Stimulated activated CD8-positive, alpha-beta memory T cell treated with anti-CD3 and anti-CD28 coated beads, Interleukin-4, amount 100 ng/mL, for 48 hours (primary cell): ENCODE measurements at places on chromosomes 4 and X.
A peak's percentile ranks its signal among the peaks of the same experiment; 100 is the strongest.

- DNase-seq: no peak
Observed at GRCh38 chrX:117743469-117744251, 372.9 kb downstream of the KLHL13 start.

GRCh38 chrX:43559644-43560043 is 96.5 kb upstream of the MAOA start:
- peak; percentile 43 for DNase-seq

GRCh38 chrX:20452487-20452886 is 185.8 kb upstream of the RPS6KA3 start:
- no peak for DNase-seq

- DNase-seq: no peak
Observed at GRCh38 chrX:132592880-132593279, 104.0 kb upstream of the MBNL3 start.

- no peak for DNase-seq
Observed at GRCh38 chrX:16722481-16722880, 3.1 kb downstream of the SYAP1 start.

DNA sequence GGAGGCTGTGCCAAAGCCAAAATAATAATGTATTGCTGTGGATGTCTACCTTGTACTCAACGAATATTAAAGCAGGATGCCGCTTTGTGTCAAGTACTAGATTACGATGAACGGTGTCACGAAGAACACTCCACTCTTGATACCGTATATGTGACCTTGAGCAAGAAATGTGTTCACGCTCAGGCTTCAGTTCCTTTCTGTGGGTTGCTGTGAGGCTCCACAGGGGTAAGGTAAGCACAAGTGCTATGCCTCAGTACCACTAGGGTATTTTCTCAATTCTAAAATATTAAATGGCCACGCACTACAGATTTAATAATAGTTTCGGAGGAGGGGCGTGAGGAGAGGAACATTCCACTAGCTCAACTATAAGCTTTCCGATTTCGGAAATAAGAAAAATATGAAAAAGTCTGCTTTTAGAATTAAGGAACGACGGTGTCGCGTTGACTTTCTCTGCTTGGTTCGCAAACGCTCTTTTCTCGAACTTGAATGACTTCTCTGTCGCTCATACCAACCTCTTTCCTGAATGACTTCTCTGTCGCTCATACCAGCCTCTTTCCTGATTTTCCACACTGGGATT is 607 bp upstream of the SCOC start:
- DNase-seq: peak; percentile 34

GRCh38 chrX:67725471-67725870 is 181.7 kb downstream of the AR start:
- DNase-seq: no peak

DNA sequence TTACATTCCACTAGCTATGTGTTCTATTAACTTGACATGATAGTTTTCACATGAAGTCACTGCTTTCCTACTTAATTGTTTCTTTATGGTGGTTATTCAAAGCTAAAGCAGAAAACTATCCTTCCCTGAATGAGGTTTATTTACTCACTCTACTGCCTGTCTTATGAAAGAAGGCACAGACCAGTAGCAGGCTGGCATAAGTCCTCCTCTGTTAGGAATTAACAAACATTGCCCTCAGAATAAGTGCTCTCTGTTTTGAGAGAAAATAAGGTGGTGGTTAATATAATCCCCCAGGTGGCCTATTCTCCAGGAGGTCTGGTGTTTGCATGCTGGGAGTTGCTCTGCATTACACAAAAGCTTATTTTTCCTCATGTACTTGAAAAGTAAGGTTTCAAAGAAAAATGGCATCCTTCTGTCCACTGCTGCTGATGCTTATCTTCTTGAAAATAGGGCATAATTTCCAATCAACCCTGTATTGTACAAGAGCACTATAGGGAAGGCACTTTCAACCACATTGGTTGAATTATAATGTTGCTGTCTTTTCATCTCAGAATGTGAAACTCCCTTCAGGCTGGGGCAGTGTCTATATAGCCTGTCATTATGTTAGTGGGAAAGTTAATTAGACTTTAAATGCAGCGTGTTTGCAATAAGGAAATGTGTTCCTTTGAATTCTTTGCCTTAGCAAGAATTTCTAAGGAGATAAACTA is 119.7 kb upstream of the TBC1D9 start:
- DNase-seq: no peak

DNA sequence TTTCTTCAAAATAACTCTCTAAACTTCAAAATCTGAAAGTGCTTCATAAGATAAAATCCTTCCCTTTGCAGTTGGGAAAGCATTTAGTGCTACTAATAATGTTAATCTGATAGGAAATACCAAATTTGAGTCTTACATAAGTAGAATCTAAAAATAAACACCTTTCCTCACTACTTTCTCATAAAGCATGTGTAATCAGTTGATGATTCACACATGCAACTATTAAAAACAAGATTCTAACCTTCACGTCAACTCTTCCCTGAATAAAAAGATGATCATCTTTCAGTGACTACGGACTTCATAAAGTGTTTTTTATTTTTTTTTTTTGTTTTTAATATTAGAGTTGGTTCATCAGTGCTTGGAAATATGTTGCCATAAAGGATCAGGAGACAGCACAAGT is 172.6 kb downstream of the ACTRT1 start:
- no peak for DNase-seq

DNA sequence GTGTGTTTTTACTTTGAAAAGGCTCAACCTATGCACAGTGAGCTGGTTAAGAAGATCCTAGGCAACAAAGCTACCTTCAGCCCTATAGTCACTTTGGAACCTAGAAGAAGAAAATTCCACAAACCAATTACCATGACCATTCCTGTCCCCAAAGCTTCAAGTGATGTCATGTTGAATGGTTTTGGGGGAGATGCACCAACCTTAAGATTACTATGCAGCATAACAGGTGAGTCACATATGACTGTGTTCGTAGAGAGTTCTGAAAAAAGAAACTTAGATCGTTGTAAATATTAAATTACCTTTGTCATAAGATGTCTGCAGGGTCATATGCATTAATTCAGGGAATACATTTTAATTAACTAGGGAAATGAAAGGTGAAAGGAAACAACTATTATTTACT is 287.1 kb downstream of the ANK2 start:
- DNase-seq: no peak

GRCh38 chrX:39580043-39580442 is 517.7 kb downstream of the BCOR start:
- no peak for DNase-seq

DNA sequence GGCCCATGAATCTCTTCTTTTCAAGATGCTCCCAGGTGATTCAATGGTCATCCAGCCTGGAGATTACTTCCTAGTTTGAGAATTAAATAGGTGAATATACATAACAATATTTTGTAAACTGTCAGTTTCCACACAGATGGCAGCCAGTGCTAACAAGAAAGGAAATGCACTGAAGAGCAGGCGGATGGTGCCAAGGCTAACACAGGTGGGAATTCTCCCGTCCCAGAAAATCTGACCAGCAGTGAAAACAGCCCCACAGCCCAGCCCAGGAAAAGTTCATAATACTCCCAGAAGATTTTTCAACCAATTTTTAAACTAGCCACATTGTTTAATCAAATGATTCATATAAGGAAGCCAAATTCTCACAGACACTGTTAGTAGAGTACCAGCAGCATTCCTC is 387.2 kb upstream of the GATB start:
- DNase-seq: no peak

DNA sequence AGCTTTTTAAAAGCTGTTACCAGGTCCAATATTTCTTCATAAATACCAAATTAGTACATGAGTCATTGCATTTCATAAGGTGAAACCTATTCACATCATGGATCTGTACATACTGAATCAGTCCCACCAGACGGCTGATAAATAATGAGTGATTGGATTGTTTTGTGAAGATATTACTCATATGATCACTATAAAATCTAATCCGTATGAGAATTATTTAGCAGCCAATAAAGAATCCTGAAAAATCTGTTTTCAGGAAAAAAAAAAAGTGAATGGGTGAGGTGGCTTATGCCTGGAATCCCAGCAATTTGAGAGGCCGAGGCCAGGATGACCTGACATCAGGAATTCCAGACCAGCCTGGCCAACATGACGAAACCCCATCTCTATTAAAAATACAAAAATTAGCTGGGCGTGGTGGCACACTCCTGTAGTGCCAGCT is 438.1 kb downstream of the INPP4B start:
- DNase-seq: no peak

GRCh38 chr4:141124224-141124623 is 9.0 kb downstream of the RNF150 start:
- DNase-seq: no peak

GRCh38 chr4:157509341-157509740 is 288.8 kb downstream of the GRIA2 start:
- DNase-seq: no peak

- no peak for DNase-seq
Observed at GRCh38 chrX:115367951-115368350, 78.4 kb downstream of the LUZP4 start.

DNA sequence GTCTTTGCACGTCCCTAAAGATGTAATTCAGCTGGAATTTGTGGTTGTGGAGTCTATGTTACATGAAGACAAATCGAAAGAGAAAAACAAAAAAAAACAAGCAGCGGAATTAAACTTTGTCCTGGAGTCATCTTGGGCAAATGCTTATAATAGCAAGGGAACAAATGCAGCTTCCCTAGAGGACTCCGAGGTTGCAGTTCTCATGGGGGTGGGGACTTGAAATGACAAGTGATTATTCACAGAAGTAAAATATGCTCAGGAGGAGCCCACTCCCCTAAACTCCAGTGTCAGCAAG is 362.4 kb downstream of the ARHGAP24 start:
- DNase-seq: no peak

- no peak for DNase-seq
Observed at GRCh38 chrX:115571712-115572111, 10.7 kb downstream of the PLS3 start.

GRCh38 chrX:15107367-15107988 is 162.4 kb downstream of the ASB9 start:
- DNase-seq: no peak

DNA sequence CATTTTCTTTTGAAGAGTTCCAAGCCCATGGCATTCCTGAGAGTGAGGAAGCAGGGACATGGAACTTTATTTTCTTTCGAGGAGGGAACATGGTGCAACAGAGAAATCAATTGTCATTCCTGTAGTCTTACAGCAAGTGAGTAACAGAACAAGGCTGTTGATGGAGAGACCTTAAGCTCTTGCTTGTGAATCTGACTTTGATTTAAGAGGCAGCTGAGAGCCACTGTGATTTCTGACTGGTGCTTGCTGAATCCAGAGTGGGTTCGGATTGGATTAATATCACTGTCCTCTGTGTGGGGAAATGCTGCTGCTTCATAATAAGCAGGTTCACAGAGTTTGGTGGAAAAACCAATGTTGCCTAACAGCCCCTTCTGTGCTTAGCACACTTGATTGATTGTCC is 4.7 kb upstream of the ATP1B4 start:
- no peak for DNase-seq

DNA sequence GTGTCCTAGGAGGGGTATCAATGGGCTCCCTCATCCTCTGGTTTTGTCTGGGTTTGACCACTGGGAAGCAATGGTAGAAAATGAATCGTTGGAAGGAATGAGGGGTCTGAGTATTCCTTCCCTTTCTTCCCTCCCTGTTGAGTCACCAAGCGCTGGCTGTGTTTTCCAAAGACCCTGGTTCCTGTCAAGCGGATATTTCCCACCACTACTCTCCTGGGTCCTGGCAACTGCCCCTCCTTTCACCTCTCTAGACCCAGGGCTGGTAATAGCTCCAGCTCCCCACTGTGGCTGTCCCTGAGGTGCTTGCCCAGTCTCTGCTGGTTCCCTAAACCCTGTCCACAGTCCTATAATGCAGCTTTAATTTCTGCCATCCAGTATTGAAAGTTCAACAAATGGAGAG is 22.2 kb downstream of the SMIM43 start:
- DNase-seq: no peak

GRCh38 chrX:31715675-31716074 is 643.8 kb upstream of the FTHL17 start:
- no peak for DNase-seq

DNA sequence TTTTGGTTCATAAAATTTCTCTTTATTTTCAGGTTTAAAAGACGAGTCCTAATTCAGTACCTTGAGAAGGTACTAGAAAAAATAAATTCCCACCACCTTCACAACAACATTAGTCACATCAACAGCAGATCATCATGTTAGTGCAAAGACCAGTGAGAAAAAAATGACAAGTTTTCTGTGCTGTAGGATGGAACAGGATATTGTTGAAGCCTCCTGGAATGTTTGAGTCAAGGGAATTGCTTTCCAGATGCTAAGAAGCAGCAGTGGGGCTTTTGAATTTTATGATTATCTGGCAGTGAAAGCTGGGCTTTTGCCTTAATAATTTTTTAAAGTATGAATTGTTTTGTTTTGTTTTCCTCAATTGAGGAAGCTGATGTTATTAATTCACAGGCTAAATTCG is 61.0 kb downstream of the INTS6L start:
- DNase-seq: no peak

DNA sequence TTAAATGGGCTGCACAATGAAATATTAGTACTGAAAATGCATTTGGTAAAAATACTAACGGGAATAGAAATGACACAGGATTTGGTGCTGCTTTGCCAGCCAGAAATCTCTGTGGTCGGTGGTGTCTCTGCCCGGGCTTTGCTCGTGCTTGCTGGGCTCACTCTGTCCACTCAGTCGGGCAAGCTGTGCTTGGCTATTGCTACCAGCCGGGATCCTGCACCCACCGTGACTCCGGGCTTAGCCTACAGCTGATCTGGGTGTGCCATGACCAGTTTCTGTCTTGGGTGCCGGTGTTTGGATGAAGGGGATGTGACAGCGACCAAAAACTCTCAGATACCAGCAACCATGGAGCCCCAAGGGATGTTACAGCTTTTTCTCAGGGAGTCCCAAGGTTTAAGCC is 487.7 kb downstream of the TECRL start:
- no peak for DNase-seq

GRCh38 chrX:137847376-137847775 is 281.4 kb downstream of the ZIC3 start:
- no peak for DNase-seq

GRCh38 chrX:23883737-23884354 is 23.9 kb downstream of the APOO start:
- DNase-seq: no peak

GRCh38 chrX:110145854-110146253 is 142.9 kb downstream of the TMEM164 start:
- DNase-seq: peak; percentile 23

DNA sequence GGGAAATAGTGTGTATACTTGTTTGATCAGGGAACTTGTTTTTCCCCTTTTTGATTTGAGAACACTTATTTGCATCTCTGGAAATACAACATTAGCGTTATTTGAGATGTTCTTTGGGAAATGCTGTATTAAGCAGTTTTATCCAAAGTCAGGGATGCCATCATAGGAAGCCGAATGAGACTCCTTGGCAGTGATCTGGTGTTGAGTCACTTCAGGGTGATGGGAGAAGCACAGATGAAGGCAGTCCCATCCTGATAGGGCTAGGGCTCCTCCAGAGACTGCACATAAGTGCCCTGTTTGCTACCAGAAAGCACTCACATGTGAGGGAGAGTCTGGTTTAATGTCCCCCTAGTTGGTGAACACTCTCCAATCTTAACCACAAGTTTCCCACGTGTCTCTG is 62.3 kb downstream of the IL1RAPL1 start:
- no peak for DNase-seq
